Urinary bladder (tissue), 4 donors: ENCODE measurements at places on chromosomes 16 and 17.

- DNase-seq: no peak
These were observed 103.8 kb upstream of the NOL11 start for GRCh38 chr17:67613961-67614360.

- no peak for DNase-seq
These were observed 27.2 kb upstream of the TOB1 start for GRCh38 chr17:50893183-50893993.

- no peak for DNase-seq
These were observed 10.0 kb downstream of the GGA2 start for GRCh38 chr16:23500212-23500861.

DNA sequence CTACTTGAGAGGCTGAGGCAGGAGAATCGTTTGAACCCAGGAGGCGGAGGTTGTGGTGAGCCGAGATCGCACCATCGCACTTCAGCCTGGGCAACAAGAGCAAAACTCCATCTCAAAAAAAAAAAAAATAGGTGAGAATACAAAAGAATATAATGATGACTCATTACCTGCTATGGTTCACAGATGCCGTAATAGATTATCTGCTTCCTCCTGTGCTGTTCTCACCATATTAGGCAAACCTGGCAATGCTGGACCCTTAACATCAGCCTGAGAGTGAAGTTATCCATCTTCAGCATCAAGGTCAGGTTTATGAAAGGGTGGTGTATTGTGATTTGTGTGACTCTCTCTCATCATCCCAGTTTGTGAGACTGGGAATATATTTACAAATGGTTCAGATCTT lies 271.3 kb upstream of the CPHXL start:
- DNase-seq: no peak

DNA sequence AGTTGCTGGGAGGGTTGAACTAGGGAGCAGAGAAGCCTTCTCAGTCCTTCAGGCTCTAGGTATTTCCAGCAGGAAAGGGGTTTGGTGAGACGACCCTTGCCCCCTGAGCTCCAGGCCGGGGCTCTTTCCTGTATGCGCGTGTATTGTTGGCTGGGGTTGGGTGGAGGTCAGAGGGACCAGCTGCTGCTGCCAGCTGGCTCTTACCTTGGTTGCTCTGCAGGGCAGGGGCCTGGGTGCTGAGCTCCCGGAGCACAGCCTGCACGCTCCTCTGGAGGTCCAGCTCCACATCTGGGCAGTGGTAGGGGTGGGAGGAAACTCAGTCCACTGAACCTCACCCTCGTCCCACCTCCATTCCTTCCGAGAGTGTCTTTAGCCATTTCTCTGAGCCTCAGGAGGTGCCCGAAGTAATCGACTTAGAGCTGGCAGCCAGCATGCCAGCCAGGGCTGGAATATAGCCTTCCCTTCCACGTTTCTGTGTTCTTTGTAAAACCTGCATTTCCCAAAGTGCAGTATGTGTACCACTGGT lies 28.0 kb downstream of the PIK3R6 start:
- no peak for DNase-seq

DNA sequence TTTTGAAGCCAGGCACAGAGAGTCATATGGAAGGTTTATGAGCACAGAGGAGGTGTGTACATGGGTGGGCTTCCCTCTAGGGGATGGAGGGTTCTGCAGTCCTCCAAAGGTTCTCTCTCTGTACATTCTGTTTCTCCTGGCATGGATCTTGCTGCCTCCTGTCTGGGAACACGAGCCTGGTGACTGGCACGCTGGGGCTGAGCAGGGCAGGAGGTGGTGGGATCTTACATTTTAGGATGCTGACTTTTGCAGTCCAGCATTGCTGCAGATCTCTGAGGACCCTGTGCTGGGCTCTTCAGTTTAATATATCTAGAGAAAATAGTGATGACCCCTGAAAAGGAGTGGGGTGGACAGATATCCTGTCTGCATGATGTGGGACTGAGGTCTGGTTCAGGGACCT lies 23.0 kb downstream of the FOXL1 start:
- no peak for DNase-seq

DNA sequence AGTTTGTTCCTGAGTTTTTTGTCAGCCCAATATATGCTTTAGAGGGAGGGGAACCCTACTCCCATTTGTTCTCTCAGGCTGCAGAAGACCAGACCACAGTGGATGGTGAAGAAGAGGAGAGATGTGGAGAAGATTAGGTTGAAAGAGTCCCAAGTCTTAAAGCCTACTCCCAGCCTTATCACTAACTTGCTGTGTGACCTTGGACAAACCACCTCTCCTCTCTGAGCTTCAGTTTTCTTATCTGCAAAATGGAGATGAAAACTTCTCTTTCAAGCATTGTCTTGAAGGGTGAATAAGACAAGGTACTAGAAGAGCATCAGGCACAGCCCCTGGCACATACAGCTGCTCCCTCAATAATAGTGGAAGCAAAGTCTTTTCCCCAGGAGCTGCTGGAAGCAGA lies 15.1 kb upstream of the LHX1 start:
- no peak for DNase-seq

DNA sequence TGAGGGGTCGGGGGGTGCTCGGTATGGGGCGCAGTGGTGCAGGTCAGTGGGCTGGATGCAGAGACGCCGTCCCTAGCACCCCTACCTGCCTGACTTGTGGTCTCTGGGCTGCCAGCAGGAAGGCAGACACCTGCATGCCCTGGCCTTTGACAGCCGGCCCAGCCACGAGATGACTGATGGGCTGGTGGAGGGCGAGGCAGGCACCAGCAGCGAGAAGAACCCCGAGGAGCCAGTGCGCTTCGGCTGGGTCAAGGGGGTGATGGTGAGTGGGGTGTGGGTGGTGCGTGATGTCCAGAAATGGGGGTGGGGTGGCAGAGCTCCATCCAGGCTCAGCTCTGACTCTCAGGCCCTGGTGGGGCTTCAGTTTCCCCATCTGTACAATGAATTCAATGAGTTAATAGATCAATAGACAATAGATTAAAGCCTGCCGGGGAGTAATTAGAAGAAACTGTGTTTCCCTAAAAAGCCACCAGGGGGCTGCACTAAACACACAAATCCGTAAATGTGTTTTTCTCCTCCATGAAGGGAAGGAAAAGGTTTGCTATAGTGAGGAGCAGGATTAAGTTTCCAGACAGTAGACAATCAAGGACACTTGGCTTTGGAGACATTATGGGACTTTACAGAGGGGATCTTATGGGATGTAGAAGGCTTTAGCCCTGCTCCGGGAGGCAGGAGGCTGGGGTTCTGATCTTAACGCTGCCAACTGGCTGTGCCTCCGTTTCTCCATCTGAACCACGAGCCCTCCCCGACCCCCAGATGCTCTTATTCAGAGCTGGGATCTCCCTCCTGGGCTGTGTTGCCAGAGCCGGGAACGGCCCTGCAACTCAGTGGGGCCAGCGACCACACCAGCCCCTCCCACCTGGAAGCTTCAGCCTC lies 2.2 kb downstream of the SLC12A3 start:
- DNase-seq: no peak

DNA sequence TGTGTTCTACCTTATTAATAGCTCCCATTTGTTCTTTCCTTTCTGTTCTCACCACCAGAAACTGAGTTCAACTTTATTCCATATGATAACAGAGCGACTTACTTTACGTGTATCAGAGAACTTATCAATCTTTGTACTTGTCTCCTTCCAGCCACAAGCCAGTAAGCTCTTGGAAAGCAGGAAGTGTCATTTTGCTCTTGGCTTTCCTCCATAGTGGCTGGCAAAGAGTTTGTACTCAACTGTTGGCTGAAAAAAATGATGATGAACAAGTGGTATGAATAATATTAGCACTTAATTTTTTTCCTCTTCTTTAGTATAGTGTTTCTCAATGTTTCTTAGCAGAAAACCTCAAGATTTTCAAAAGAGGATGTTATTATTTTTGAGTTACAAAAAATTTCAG lies 182.4 kb upstream of the TOM1L1 start:
- DNase-seq: no peak
